ENCODE measurements at places on chromosomes 5 and 9.

DNA sequence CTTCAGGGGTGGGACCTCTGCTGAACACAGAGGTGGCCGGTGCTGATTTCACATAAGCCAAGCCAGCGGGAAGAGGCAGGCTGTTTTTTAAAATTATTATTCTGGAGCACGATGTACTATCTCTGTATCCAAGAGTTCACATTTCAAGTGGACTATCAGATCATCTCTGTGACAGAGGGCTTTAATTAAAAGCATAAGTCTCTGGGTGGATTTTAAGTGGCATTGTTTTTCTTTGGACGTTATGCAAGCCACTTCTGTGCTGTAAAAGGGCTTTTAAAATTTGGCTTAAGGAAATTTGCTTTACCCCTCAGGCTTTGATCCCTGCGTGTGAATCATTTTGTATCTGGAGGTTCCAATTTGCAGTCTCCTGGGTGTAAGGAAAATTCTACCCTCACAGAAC is 124.7 kb downstream of the PALM2AKAP2 start:
- no peak for DNase-seq

DNA sequence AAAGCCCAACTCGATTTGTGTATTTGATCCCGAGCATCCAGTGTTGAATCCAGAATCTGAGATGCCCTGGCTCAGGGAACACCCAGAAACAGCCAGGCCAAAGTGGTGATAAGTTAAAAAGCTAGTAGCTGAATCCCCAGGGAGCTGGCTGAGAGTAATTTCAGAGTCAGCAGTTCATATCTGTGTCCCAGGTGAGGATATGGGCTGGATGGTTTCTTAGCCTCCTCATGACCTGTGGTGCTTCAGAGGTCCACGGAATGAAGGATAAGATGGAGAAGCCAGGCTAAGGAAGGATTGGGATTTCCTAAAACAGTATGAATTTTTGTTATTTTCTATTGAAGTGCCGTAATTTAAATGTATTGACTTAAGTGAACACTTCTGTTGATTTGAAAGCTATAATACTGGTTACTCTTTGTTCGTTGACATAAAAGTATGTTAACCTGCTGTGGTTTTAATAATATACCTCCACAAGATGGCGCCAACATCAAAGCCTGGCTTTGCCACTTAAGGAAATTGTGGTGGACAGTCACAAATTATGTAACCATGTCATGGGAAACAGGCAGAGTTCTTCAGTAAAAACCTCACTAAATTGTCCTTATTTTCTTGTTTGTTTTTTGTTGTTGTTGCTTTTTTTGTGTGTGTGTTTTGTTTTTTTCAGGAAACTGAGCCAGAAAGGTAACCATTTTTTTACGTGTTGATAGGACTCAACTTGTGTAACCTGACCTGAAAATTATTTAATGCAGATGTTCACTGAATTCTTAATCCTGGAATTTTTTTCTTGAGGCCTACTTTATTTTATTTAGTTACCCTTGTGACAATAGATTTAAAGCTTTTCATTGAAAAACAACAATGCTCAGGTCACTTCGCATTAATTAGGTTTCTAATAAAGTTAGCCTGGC is 11.4 kb downstream of the MTAP start:
- DNase-seq: no peak

DNA sequence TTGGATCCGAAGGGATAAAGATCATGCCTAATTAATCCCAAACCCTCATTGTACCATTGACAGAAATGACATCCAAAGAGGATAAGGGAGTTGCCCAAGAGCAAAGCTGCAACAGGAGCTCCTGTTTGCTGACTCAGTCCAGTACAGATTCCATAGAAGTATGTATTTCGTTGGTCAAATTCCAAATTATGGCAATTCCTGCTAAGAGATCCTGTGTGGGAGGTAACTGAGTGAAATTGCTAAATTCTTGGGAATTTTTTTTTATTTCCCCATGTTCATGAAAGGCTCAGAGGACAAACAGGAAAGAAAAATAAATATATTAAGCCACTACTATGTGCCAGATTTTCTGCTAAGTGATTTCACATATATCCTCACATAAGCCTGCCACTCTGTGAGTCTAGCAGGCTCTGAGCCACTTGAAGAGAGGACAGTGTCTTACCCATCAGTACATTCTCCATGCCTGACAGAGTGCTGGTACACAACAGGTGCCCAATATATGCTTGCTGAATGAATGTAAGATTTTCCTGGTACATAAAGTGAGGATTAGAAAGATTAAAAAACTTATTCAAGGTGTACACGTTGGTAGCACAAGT is 132.7 kb downstream of the GLIS3 start:
- DNase-seq: no peak

GRCh38 chr9:4144869-4145268 is 155.0 kb downstream of the GLIS3 start:
- DNase-seq: no peak

DNA sequence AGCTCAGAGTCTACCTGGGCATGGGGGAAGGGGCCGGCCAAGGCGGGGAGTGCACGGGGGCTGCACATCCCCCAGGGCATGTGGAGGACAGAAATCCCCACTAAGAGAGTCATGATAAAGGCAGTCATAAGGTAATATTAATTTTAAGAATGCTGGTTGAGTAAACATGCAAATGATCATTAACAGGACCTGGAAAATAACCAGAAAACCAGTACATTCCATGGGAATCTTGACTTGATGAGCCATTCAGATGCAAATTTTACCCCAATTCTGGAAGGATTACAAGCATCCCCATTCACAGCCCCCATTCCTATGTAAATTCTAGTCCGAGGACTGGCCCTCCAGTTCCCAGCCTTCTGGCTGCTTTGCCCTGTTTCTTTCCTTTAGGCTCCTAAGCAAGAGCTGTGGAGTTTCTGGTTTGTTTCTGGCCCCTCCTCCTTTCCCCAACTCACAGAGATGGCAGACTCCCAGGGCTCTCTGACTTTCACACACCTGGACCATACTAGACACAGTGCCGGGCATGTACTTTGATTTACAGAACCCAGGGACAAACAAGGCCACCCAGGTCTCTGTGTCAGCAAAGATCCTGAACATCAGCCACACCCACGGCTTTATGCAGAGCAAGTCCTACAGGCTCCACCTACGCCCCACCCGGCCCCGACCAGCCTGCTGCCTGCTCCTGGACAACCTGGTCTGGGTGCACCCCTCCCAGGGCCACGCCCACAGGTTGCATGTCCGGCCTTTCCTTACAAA is 62.7 kb downstream of the SEMA4D start:
- DNase-seq: no peak

DNA sequence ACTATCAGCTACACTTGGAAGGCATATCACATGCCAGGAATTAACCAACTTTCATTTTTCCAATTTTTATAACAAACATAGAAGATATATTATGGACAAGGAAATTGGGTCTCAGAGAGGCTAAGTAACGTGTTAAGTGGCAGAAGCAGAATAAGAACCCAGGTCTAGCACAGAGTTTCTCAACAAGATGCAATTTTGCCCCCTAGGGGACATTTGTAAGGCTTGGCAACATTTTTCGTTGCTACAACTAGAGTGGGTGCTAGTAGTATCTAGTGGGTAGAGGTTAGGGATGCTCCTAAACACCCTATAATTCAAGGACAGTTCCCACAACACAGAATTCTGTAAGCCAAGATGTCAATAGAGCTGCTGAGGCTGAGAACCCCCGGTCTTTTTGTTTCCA is 180.6 kb downstream of the SNCAIP start:
- no peak for DNase-seq

DNA sequence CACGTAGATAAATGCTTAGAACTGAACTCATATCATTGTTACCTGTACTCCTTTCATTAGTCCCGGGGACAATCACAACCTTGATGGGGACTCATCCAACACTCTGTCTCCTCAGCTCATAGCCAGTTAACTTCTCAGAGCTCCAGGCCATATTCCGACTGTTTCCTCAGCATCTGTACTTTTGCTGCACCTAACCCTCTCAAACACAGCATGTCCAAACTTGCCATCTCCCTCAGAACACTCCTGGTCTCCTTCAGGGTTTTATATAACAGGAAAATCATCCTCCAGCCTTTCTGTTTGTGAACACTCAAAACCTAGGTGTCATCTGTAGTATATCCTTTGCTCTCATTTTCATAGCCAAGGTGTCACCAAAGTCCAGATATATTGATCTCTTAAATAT is 150.5 kb downstream of the CDH6 start:
- no peak for DNase-seq

DNA sequence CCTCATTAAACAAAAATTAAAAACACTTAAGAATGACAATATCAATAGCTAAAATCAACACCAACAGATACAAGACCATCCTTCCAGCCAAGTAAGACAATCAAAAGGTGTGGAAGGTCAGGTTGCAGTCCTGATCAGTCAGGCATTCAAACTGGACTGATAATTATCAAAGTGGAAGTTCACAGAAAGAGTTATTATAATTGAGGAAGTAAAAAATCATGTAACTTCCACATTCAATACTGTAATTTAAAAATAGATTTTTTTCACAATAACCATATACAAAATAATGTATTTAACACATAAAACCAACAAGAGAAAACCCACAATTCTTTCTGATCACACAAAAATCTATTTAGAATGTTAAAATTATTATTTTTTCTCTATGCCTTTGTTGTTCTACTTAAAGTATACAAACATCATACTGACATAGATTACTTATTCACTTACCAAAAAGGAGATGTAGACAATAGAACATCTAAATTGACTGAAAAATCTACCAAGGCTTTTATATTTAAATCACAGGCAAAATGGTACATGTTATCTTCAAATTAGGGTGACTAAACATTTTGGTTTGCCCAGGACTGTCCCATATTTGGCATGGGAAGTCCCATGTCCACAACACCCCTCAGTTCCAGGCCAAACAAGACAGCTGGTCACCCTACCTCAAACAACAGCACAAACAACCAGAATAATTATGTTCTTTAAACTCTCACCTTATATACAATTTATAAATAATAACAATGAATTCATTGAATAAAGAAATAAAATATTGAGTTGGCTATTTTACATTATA is 142.5 kb upstream of the SLC24A2 start:
- DNase-seq: no peak

GRCh38 chr9:81687521-81688261 is 1.7 kb downstream of the TLE1 start:
- DNase-seq: no peak

GRCh38 chr9:86238861-86239770 is 20.3 kb downstream of the C9orf153 start:
- DNase-seq: no peak

DNA sequence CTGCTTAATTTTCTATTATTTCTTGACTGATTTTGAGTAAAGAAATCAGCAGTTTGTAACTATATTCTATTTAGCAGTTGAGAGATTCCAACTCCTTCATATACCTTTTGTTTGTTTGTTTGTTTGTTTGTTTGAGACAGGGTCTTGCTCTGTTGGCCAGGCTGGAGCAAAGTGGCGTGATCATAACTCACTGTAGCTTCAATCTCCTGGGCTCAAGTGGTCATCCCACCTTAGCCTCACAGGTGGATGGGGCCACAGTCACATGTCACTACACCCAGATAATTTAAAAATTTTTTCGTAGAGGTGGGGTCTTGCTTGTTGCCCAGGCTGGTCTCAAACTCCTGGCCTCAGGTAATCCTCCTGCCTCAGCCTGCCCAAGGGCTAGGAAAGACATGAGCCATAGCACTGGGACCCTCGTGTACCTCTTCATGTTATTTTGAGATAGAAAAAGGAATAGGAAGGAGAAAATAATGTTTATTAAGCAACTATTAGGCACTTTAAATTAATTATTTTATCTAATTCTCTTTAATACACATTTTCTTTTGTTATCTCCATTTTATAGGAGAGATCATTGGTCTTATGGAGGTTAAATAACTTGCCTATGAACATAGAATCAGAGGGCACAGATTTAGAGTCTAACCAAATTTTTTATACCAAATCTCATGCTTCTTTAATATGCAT is 133.0 kb downstream of the ZNF608 start:
- DNase-seq: no peak

DNA sequence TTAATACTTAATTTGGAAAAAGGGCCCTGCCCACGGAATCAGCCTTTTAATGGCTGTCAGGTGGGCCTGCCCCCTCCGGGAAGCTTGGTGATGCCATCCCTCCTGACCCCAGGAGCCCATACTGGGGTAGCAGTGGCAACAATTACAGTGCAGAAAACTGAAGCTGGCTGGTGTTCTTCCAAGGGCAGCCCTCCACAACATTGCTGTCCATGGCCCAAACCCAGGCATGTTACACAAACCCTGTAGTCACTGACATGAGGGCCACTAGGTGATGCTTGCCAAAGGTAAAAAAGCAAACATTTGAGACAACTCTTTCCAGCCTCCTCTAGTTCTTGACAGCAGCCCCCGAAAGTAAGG is 150.1 kb upstream of the LHFPL2 start:
- DNase-seq: no peak

GRCh38 chr5:167639273-167639672 is 652.2 kb upstream of the WWC1 start:
- DNase-seq: no peak

DNA sequence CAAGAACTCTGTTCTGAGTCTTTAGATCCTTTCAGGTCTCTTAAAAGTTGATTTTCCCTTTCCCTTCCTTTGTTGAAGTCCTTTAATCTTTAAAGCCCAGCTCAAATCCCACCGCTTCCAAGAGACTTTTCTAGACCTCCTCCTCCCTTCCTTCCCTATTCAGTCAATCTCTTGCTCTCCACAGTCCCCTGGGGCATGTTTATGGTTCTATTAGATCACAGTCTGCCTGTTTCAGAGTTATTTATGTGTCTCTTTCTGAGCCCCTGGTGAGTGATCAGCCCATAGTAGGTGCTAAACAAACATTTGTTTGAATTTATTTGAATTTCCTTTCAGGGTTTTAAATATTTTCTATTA is 7.2 kb upstream of the ARSI start:
- DNase-seq: no peak

DNA sequence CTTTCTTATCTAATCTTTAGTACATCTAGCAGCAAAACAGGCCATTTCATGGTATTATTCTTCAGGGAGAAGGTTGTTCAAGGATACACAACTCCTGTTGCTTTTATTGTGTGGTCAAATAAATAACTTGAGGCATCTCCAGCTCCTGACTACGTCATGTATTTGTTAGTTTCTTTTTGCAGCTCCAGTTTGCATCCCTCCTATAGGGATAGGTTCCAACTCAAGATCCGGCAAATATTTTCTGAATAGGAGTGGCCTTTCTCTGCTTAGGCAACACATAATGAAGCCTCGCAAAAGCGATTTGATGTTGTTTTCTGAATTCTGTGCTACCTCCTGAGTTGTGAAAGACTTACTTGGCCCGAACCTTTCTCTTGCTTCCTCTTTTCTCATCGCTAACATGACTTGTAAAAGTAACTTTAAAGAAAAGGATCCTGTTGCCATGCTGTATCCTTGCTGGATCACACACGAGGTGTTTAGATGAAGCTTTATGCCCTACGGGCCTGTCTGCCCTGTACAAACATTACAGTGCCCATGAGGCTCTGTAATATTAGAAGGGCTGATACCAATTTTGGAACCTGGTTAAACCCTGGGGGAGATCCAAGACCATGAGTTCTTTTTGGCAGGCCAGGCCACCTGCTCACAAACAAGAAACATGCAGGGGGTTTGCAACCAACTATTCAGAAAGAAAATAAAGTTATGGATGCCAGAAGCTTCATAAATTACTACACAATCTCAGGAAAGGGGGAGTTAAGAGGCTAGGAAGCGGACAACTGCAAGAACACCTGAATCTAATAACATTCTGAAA is 149.8 kb upstream of the FGF10 start:
- DNase-seq: no peak

GRCh38 chr5:154472871-154473580 is 5.0 kb downstream of the HAND1 start:
- no peak for DNase-seq
